ENCODE measurements at places on chromosomes 5 and 9.

GRCh38 chr9:132372177-132373095 lies 17.6 kb upstream of the SETX start:
- peak; percentile 87 for DNase-seq

DNA sequence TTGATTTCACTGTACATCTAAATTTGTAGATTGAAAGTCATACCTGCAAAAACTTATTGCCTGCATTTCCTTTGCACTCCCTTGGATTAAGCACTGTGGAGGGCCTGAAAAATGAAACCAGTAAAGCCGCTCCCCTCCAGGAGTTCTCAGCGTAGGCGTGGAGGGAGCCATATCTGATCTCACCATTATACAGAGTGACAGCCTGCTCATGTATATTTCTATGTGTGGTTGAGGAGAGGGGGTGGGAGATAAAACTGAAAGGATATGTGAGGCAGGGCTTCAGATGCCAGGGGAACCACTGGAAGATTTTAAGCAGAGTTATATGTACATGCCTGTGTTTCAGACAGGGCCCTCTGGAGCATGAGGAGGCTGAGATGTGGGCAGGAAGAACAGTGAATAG lies 303.0 kb downstream of the MSX2 start:
- no peak for DNase-seq

DNA sequence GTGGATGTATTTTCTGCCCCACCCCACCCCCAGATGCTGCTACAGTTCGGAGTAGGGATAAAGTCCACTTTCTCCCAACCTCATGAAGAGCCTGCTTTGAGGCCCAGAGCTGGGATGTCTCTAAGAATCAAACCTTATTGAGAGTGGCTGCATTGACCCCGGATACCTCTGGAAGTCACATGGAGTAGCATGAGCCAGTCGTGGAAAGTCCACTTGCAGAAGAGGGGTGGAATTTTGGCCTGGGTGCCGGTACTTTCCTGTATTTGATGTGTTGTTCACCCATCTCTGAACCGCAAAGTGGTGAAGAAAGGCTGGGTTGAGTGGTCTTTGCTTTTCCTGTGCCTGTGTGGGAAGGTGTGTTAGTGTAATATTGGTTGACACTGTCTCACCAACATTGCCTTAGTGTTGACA lies 3.7 kb downstream of the OTULIN start:
- DNase-seq: no peak

DNA sequence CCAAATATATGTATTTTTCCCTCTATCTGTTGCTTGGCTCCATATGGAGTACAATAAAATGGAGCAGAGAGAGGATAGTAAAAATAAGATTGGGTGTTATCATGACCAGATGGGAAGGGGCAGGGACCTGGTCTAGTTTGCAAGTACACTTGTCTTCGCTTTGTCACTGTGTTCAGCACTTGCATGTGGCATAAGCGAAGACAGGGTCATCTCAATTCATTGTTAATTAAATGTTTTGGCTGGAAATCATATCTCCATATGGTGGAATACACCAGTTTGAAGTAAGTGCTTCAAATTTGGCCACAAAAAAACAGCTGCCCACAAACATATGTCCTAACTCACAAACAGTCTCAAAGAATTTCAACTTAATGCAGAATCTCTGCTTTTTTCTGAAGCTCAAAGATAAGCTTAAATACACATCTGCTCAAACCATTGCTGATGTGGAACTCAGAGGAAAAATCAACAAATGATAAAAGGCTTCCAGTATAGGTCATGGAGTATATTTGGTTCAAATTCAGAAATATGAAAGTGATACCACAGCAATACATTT lies 865.4 kb downstream of the TLE4 start:
- DNase-seq: no peak

DNA sequence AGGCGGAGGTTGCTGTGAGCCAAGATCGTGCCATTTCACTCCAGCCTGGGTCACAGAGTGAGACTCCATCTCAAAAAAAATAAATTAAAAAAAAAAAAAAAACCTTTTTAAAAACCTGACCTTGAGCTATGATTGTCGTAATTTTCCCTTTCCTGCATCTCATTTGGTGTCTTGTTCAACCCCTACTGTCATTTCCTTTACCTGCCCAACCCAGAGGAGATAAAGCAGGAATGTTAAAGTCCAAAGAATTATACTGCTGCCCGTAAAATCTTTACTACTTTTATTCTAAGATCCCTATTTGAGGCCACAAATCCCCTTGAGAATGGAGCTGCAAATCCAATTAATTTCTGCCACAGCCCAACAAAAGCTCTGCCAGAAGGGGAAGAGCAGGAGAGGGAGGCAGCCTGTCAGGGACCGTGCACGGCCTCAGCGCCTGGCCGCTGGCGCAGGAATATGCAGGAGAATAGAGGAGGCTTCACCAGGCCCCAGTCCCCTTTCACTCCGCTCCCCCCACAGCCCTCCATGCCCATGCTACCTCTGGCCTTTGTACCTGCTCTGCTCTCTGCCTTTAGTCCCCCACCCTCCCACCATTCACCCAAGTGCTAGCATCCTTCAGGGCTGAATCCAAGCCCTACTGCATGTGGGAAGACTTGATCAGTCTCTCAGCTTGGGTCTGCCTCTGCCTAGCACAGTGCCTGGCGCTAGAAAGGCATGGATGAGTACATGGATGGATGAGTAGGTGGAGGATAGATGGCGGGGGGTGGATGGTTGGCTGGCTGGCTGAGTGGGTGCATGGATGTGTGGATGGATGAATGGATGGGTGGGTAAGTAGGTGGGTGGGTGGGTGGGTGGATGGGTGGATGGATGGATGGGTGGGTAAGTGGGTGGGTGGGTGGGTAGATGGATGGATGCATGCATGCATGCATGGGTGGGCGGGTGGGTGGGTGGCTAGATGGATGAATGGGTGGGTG lies 99.8 kb upstream of the SARDH start:
- no peak for DNase-seq

DNA sequence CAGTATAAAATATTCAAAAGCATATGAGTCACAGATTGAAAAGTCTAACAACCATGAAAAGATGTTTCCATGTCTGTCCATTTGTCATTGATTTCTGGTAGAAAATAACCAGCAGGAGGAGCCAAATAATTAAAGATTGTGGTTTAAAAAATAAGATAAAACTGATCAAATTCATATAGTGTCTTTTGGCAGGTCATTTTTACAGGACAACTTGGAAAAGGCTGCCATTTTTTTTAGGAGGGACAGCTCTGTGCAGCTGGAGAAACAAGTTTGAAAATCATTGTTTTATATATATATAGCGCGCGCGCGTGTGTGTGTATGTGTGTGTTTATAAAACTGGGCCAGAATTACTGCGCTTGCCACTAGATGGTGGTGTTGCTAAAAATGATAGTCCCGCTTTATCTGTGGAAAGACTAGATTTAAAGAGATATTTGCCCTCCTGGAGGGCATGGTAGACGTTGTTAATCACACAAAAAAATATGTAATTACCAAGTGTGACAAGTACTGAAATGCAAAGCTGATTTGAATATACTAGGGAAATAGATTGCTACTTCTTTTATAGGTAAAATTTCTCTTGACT lies 1.3 kb upstream of the TRMO start:
- peak; percentile 77 for DNase-seq

DNA sequence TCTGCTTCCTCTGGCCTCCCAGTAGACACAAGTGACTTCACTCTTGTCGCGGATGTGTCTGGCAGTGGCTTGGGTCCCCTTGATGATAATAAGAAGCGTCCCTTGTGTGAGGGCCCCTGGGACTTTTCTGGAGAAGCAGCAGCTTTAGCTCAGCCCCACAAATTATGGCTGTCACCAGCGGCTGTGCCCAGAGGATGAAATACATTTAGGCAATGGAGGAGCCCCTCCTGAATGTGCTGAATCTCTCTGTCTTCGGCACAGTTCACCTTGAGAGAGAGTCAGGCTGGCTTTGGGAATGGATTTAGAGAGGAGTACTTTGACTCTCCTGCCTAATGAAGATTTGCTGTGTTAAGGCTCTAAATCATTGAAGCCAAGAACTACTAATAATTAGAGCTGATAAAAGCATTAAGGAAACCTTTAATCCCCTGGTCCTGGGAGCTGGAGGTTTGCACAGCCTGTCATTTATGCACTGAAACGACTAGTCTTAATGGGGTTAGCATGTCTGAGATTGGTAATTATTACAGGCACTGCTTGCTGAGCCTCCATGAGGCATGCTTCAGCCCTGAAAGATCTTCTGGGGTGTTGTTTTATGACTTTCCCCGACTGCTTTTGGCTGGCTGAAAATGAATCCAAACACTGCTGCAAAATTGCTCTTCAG lies 127.0 kb downstream of the TENT4A start:
- no peak for DNase-seq

DNA sequence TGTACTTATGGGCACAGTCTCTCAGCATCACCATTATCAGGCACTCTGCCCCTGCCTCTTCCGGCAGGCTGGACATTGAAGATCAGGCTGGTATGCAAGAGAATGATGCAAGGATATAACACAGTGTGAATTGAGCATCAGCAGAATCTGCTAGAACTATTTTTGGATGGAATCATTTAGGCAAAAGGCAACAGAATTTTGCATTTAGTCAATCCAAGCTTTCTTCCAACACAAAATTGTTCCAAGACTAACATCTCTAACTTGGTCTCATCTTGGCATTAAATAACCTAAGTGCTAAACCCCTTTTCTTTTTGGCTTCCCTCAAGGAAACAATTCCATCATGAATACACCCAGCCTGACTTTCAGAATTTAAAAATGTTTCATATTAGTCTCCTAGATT lies 339.9 kb downstream of the PRELID2 start:
- no peak for DNase-seq

All from inflammatory macrophage (primary cell).